Prostate gland (tissue), 2 donors: ENCODE measurements at places on chromosomes 4 and X.
A peak's percentile ranks its signal among the peaks of the same experiment; 100 is the strongest.

DNA sequence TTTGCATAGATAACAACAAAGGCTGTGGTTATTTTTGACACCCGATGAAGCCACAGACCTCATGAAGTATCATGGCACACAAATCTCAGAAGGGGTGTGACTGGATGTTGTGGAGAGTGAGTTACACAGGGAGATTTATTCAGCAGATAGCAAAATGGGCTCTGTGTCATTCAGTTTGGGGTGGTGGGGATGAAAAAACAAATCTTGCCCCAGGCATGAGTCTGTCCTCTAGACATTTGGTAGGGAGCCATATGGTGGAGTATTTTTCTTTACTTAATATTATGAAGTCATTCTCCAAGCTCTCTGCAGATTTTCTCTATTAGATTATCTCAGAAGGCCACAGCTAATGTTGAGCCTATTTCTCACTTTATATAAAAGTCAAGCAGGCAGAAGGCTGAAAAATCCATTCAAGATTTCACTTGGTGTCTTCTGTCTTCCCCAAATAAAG is 277.1 kb upstream of the TENM3 start:
- no peak for DNase-seq

DNA sequence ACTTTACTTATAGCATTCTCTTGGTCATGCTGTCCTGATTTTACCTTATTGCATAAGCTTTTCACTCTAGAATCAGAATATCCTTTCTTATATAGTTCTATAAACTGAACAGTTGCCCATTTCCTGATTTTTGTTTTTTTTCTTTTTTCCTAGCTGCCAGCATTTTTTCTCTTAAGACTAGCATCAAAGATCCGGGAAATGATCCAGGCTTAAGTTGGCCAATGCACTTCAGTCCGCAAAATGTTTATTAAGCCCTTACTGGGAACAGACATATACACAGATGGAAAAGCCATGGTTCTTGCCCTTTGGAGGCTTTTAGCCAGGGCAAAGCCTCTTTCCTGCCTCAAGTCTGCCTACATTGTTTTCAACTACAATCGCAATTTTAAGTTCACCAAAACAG is 10.1 kb upstream of the BMP2K start:
- DNase-seq = no peak

DNA sequence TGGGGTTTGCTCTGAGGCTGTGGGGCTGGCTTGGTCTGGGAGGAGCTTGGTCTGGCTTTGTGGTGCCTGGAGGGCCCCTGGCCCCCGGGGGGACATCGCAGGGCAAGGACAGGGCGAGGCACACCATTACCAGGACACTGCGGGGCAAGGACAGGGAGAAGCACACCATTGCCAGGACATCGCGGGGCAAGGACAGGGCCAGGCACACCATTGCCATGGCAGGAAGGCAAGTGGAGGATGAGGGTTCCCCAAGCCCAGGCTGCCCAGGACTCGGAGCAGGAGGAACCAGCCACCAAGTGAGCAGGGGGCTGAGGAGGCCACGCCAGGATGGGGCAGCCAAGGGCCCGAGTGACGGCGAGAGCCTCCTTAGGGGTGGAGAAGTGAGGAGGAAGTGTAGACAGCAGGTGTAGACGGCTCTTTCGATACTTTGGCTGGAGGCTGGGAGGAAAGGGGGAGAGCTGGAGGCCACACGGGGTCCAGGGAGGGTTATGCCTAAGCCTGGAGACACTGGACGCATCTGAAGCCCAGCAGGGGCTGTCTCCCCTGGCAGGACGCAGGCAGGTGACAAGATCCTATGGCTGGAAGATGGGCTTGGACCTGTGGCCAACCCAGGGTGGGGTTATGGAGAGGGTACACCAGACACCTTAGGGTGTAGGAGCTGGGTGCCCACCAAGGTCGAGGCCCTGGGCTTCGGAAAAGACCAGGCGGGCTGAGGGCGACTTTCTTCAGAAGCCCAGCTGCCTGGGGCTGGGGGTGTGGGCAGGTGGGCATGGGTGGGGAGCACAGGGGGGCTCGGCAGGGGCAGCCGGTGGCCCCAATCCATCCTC is 7.3 kb downstream of the NKX1-1 start:
- DNase-seq = no peak

GRCh38 chrX:1307626-1308340 is 28.8 kb upstream of the IL3RA start:
- DNase-seq = no peak

GRCh38 chr4:155539746-155540145 is 126.9 kb upstream of the GUCY1A1 start:
- DNase-seq = no peak

DNA sequence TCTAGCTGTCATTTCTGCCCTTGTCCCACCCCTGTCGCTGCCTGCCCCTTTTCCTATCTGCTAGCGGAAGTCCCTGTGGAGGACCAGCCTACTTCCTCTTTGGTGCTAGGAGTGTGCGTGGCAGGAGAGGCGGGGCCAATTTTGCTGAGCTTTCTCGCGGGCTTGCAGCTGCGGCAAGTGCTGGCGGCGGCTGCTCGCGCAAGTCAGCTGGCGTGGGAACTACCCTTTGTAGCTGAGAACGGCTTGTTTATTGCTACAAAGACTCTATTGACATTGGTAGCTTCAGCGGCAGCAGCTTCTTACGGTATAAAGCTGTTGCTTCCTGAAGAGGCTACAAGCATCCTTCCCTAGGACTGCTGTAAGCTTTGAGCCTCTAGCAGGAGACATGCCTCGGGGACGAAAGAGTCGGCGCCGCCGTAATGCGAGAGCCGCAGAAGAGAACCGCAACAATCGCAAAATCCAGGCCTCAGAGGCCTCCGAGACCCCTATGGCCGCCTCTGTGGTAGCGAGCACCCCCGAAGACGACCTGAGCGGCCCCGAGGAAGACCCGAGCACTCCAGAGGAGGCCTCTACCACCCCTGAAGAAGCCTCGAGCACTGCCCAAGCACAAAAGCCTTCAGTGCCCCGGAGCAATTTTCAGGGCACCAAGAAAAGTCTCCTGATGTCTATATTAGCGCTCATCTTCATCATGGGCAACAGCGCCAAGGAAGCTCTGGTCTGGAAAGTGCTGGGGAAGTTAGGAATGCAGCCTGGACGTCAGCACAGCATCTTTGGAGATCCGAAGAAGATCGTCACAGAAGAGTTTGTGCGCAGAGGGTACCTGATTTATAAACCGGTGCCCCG is at the start of gene MAGEH1:
TSS of gene MAGEH1 (plus strand) at position 138 of the 843 bp plus-strand sequence. CDS start at position 386, 248 bp downstream.
- DNase-seq = peak; percentile 73

DNA sequence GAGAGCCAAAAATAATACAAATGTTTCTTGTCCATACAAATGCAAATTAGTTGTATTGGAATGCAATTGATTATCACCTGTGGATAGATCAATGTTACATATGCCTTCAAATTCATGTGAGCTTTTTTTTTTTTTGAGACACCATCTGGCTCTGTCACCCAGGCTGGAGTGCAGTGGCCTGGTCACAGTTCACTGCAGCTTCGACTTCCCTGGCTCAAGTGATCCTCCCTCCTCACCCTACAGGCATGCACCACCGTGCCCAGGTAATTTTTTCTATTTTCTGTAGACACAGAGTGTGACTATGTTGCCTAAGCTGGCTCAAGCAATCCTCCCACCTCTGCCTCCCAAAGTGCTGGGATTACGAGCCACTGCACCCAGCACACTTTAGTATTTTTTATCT is 38.6 kb upstream of the TMEM184C start:
- DNase-seq = no peak

GRCh38 chr4:16687845-16688244 is 210.6 kb downstream of the LDB2 start:
- no peak for DNase-seq

DNA sequence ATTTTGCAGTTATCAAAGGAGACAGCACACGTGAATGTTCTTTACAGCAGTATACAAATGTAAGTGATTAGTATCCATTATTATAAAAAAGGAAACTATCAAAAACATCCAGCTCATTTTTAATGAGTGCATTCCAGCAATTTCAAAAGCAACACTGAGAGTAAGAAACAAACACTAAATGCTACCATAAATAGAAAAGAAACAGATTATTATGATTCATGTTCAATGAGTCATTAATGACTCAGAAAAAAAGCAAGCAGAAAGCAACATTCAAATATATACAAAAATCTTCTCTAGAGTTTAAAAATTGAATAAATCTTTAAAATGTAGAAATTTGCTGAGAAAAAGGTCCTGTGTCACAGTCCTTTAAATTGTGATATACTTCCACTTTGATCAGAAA is 346.5 kb upstream of the FMR1 start:
- DNase-seq = no peak

GRCh38 chr4:6450709-6451108 is 21.7 kb downstream of the PPP2R2C start:
- no peak for DNase-seq

GRCh38 chrX:107712231-107713202 is 63.1 kb downstream of the TSC22D3 start:
- DNase-seq = no peak

DNA sequence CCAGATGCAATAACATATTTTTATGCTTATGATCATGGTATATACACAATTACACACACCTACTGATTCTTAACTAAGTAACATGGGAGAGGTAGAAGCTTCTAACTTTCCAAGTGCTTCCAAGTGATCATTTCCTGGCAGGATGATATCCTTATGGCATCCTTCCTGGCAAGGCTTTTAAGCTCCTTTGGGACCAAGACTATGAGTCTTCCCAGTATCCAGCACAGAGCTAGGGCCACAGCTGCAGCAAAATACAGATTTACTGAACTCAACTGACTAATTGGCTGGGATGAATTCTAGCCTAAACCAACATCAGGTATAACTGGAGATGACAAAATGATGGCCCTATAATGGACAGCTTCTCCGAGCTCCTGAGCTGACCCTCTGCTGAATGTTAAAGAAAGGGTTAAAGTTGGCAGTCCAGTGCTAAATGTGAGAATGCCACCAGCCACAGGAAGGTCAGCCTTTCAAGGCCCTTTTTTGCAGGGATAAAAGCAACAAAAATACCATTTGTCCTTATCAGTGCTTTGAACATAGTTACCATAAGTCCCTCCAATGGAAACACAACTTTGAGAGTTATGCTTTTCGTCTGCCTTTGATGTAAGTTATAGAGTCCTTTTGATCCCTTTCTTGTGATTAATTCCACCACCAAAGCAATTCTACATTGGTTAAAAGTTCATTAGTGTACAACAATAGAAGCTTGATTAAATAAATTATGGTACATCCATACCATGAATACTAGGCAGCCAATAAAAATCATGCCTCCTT is 73.4 kb downstream of the MGST2 start:
- no peak for DNase-seq

- no peak for DNase-seq
Measured at GRCh38 chr4:52964011-52964410, 101.9 kb downstream of the RASL11B start.

DNA sequence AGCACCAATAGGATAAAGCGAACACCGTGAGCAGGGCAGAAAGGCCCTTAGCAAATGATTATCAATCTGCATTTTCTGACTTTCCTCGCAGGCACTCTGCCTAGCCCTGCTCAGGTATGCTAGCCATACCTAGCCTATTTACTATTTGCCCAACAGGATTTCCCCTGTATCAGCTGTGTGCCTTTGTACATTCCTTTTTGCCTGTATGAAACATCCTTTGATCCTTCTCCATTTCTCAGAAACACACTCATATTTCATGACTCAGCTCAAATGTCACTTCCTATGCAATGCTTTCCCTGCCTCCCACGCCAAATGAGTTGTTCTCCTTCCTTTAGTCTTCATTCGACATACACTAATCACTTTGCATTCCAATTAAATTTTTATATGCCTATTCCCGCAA is 37.2 kb downstream of the PCDH7 start:
- no peak for DNase-seq

DNA sequence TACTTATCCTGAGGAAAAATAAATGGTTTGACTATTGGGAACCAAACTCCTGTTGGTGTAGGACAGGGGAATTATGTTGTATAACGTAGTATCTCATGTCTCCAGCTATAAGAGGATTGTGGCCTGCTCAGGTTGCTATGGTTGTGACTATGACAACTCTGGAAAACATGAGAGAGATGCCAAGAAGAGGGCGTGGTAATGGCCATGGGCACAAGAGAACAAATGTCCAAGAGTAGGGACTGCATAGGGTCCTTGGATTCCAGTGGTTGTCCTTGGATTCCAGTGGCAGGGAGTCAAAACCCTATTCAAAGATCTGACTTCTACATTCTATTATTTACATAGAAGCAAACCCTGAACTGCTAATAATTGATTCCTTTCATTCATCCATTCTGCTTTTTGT is 6.8 kb upstream of the MOB1B start:
- DNase-seq = no peak

DNA sequence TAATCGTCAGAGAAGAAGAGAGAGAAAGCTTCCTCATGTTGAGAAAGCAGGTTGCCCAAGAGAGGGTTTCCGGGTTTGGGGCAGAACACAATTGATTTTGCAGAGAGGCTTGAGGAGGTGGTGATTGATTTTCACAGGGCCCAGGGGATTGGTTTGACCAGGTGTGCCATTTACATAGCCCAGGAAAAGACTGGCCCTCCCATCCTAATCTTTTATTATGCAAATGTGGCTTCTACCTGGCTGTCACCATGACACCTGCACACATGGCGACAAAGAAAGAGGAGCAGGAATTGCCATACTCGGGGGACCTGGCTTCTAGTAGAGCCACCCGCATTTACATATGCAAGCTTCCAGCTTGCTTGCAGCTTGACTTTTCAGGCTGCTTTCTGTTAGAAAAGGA is 405.3 kb downstream of the PPP4R3C start:
- no peak for DNase-seq

DNA sequence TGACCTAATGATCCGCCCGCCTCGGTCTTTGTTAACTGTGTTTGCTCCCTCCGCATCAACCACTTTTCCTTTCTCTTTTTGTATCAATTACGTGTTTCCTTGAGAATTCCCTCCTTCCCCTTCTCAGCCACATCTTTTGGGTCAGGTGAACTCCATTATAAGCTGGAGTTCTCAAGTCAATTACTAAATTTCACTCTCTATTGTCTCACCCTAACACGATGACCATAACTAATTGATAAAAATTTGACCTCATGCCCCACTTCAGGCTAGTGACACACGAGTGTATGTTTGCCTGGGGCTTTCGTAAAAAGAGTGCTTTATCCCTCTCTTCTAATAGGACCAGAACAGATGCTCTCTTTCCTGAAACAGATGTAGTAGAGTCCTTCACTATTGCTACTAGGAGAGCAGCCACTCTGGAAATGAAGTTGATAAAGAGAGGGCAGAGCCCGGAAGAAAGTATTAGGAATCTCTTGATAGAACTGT is 403.6 kb upstream of the ANXA10 start:
- no peak for DNase-seq

GRCh38 chrX:68533656-68534055 is 34.8 kb downstream of the YIPF6 start:
- no peak for DNase-seq

- DNase-seq = no peak
Measured at GRCh38 chr4:153523164-153523796, 57.1 kb downstream of the TMEM131L start.

DNA sequence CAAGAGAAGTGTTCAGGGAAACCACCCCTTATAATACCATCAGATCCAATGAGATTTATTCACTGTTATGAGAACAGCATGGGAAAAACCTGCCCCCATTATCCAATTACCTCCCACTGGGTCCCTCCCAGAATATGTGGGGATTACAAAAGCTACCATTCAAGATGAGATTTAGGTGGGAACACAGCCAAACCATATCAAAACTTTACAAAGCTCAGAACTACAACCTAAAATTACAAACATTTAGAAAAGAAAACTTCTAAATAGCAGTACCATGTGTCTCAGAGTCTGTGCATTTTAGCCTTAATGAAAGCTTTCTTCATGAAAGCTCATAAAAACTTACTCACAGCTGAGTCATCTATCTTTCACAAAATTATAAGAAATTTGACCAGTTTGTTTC is 1442.8 kb upstream of the PCDH7 start:
- DNase-seq = no peak

- DNase-seq = peak; percentile 25
Measured at GRCh38 chr4:71074452-71075299, 81.2 kb downstream of the DCK start.
